ENCODE measurements at places on chromosomes 6 and 20.
A peak's percentile ranks its signal among the peaks of the same experiment; 100 is the strongest.

DNA sequence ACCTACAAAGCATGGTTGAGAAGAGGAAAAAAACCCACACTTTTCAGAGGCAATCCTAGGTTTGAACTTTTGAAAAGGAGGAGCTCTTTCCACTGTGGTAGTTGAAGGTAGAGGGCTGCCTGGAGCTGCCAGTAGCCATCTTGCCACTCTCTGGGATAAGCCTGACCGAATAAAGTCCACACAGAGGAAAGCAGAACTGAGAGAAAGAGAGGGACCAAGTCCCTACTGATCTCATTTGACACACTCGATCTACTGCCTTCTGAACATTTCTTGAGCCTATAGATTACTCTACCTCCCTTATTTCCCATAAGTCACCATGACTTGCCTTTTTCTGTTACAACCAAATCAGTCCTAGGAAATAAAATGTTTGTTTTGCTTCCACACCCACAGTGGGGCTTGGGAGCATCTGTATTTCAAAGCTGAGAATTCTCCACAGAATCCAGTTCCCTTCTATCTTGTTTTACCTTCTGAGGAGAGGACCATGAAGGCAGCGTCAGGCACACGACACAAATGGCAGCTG, 147.0 kb upstream of the PTPRK start:
- no peak for DNase-seq

DNA sequence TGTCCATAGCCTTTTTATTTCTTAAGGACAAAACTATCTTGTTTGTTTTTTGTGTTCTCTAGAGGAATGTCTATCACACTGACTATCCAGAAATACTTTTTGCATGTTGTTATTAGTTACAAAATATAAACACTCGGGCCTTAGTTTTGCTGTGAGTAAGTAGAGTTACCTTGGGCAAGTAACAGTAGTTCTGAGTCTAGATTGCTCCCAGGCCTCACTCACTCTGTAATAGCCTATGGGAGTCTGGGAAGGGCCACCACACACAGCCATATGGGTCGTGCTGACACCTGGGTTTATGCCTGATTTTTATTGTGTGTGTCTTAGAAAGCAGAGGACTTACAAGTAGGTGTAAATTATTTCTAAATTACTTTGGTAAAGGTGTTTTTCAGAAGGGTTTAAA, 185.8 kb downstream of the TMEM242 start:
- DNase-seq: no peak

GRCh38 chr6:122114717-122115116, 284.7 kb upstream of the HSF2 start:
- DNase-seq: no peak

DNA sequence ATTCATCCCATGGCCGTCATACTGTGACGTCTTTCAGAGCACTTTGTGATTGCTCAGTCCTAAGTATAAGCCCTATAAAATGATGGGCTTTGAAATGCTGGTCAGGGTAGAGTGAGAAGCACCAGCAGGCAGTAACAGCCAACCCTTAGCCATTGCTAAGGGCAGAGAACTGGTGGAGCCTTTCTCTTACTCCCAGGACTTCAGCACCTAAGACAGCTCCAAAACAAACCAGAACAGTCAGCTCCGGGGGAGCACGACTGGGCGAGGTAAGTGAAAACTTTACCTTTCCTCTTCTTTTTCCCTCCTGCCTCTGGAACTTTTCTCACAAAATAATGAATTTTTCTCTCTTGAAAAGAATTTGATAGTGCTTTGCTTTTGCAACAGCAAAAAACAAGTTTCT, at the start of gene VIP:
Gene VIP, plus strand, starts transcription at position 104 of the 400 bp plus-strand sequence. CDS start 1,381 bp downstream, outside the sequence.
- no peak for DNase-seq

GRCh38 chr6:42236682-42237473, 19.2 kb upstream of the MRPS10 start:
- DNase-seq: no peak

DNA sequence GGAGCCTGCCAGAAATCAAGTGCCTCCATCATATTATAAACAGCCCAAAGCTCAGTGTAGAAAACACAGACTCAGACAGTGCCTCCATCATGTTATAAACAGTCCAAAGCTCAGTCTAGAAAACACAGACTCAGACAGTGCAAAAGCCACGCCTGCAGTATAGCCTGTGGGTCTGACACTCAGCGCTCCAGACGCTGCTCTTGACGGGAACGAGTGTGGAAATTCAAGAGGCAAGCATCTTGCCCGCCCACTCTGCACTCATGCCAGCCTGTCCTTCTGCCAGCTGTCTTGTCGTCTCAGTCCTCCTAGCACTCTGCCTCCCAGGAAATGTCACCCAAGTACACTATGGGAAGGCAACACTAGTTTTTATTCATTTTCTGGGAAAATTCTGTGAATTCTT, 274.2 kb upstream of the CDH4 start:
- no peak for DNase-seq

DNA sequence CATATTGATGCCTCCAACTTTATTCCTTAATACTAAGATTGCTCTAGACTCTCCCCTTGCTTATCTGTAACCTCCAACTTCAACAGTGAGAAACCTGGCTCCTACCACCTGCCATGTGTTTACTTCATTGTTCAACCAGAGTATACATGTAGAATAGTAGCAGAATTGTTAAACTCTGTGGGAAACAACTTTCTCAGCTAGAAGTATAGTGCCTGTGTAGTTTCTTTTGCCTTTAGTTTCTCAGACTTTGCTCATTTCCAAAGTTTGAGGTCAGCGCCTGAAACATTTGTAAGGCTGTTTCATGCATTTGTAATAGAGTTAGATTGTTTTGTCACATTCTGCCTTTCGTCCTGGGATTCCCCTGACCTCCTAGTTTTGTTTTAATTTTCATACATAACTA, 34.9 kb upstream of the HECA start:
- DNase-seq: no peak

- no peak for DNase-seq
Measured at GRCh38 chr6:1406306-1407072, 17.1 kb downstream of the FOXF2 start.

GRCh38 chr6:147000545-147001488, 203.4 kb upstream of the STXBP5 start:
- no peak for DNase-seq

GRCh38 chr20:45293041-45294002, 13.3 kb upstream of the RBPJL start:
- peak; percentile 66 for DNase-seq

- no peak for DNase-seq
Measured at GRCh38 chr20:3864518-3864917, 17.9 kb downstream of the MAVS start.

DNA sequence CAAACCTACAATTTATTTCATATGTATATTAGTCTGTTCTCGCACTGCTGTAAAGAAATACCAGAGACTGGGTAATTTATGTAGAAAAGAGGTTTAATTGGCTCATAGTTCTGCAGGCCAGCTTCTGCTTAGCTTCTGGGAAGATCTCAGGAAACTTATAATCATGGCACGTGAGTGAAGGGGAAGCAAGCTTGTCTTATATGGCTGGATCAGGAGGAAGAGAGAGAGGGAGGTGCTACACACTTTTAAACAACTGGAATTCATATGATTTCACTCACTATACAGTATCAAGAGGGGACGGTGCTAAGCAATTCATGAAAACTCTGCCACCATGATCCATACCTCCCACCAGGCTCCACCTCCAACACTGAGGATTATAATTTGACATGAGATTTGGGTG, 29.9 kb downstream of the PHACTR2 start:
- no peak for DNase-seq

DNA sequence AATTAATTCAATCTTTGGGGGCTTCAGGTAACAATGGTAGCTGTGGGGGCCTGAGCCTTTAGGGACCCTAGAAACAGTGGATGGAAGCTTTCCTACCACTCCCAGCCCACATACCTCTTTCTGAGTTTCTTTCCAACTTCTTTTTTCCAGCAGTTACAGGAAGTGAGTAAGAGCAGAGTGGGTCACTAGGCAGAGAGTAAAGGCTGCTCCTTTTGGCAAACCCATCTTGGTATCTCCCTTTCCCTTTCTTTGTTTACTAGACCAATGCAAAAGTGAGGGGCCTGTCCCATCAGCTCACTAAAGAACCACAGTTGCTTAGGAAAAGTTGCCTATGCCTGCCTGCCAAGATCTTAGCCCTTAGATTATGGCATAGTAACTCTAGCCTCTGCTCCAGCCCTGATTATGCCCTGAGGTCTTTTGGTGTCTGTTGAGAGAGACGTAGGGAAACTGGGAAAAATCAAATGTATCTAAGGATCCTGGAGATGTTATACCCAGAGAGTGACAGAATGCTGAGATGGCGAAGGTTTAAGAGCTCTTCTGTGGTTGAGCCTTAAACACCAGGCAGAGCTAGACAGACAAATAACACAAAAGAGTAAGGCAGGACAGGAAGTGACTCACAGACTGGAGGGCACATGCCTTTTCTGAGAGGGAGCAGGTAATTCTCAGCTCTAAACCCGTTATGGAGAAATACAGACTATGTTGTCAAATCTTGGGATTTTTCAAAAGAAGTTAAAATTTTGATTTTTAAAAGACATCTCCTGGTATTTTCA, 31.3 kb downstream of the TRMT6 start:
- DNase-seq: no peak

GRCh38 chr6:89830170-89830809, 610 bp downstream of the CASP8AP2 start:
- DNase-seq: no peak

DNA sequence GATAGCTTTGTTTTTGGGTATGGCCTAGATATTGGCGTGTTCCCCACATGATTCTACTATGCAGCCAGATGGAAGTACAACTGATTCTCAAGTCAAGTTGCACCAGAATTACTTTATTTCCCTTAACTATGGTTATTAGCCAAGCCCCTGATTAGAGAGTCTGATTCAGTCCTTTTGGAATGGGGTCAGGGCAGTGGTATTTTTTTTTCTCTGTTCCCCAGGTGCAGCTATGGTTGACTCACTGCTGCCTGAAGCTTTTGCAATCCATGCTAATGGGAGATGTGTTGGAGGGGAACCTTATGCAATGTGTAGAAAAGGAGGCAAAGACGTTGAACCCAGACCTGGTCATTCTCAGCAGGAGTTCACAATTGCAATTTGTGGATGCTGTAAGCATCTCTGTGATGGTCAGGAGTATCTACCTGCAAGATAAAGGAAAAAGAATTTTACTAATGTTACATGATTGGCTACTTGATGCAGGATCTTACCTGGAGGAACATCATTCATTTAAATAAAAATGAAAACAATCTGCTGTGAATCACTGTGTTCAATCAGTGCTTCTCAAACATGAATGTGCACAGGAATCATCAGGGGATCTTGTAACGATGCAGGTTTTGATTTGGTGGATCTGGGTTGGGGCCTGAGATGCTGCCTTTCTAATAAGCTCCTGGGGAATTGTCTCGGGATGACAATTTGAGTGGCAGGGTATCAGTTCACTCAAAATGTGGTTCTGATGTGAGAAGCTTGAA, 49.4 kb downstream of the PFDN4 start:
- no peak for DNase-seq

DNA sequence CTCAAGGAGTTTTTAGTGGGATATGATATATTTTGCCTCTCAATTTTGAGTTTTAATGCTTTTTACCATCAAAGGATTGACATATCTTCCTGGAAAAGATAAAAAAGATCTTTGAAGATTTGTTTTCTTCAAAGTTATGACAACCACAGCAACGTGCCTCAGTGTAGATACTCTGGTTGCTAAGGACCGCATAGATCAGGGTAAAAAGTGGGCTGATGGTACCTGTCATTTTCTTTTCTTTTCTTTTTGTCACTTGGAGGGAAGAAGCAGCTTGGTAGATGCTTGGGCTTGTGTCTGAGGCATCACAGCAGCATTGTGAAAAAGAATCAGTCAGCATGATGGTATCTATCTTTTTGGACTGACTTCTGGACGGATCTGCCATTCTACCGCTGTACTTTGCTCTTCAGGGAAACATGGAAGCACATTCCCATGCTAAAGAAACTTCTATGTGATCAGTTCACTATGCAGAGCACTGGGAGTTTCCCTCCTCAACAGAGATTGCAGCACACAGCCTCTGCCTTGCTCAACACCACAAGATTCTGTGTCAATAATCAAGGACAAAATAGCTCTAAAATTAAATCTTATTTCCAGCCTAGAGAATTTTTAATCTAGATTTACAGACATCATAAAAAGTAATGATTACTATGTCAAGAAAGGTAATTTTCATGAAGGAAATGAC, 54.8 kb upstream of the SGK1 start:
- peak; percentile 30 for DNase-seq

GRCh38 chr6:157157258-157157657, 166.1 kb downstream of the TMEM242 start:
- DNase-seq: no peak

- no peak for DNase-seq
Measured at GRCh38 chr20:14583413-14583812, 246.0 kb upstream of the FLRT3 start.

- no peak for DNase-seq
Measured at GRCh38 chr6:4185419-4185818, 50.0 kb upstream of the ECI2 start.

- no peak for DNase-seq
Measured at GRCh38 chr20:44027343-44028002, 112.8 kb downstream of the TOX2 start.

DNA sequence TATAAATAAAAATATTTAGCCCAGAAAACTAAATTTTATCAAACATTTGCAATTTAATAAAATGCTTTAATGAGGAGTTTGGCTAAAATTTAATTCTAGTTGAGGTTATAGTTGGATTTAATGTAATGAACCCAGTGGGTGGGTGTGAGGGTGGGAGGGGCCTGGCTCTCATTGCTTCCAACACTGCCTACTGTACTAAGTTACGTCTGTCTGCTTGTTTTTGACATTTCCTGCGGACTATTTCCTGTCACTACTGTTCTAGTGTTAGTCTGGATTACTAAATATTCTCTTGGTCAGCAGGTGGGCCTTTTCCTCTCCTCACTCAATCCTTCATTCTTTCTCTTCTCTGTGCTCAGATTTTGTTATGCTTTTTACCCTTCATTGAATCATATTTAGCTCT, 82.5 kb upstream of the MAP3K7 start:
- no peak for DNase-seq

DNA sequence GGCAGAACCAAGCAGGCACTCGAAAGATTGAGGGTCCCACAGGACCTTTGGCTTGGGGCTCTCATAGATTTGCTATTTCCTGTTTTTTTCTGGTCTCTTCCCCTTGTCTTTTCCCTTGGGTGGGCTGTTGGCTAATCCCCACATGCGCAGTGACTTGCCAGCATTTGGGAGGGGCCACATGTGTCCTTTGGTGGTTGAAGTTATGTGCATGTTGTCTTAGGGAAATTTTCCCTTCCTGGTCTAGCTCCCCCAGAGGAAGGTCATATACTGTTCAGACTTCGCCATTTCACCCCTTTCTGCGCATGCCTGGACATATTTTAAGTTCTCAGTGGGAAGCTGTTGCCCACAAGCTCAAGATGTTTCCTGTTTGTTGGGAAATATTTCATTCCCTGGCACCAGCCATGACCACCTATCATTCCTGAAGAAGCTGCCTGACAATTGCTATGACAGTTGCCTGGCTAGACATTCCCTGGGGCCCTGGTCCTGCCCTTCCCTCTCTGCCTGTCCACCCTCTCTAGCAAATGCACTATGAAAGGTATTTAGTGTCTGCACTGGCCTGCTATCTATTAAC, 156.2 kb upstream of the THBS2 start:
- no peak for DNase-seq

GRCh38 chr6:158772172-158772571, 47.0 kb downstream of the EZR start:
- no peak for DNase-seq
